ENCODE measurements at places on chromosomes 6 and 20. TPM values are rescaled to one million over a fixed set of nuclear protein-coding genes. Genes with fewer than 3 reads are reported as not detected.

Gene SLC17A9
- 17.3 TPM for total RNA-seq

Gene HSPA1A
- total RNA-seq, result 118 TPM

GRCh38 chr6:155628306-155628705 is 172.7 kb upstream of the NOX3 start:
- H3K27ac ChIP-seq, result no peak overlapping the region
- no peak for DNase-seq
- H3K4me3 ChIP-seq, result no peak overlapping the region
- H3K4me1 ChIP-seq, result no peaks in the 10 kb centered on the region

DNA sequence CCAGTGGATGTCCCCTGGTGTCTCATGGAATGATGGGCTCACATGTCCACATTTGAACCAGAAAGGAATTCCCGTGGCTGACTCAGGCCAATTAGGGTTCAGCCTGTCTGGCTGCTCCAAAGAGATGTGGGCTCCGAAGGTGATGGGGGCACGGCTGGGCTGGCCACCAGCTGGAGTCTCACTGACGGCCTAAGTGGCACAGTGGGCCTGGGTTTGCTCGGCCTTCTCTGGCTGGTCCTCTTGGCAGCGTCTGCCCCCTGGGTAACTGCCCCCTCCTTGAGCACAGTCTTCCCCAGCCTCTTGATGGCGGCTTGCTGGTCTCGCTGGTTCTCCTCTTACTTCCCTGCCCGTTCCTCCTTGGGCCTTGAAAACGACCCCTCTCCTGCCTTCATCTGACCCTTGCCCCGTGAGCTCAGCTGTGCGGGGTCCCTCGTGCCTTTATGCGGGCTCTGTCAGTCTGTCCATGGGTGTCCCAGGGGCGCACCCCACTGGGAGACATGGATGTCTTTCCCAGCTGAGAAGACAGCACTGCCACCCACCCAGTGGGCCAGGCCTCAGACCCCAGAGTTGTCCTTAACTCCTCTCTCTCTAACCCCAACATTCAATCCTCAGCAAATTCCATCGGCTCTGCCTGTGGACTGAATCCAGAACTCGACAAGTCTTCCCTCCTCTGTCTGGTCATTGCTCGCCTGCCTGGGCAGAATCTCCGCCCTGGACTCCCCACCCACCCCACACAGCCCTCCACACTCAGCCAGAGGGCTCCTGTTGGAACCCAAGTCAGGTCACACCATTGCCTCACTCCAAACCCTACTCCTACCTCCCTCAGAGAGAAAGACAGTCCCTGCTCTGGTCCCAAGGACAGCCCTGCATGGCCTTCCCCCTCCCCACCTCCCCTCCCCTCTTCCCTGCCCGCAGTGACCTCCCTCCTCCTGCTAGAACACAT is 78.7 kb downstream of the CEBPB start:
- no peak for DNase-seq
- H3K36me3 ChIP-seq, result no peaks in the 10 kb centered on the region
- H3K27ac ChIP-seq, result no peak overlapping the region
- H3K4me3 ChIP-seq, result no peak overlapping the region
